Activated CD8-positive, alpha-beta T cell treated with anti-CD3 and anti-CD28 coated beads for 36 hours (primary cell): ENCODE measurements at places on chromosomes 1 and 21. TPM values are rescaled to one million over a fixed set of nuclear protein-coding genes. Genes with fewer than 3 reads are reported as not detected.

The CADM3 gene
- not detected for total RNA-seq

GRCh38 chr1:243735457-243735856 is 114.6 kb downstream of the AKT3 start:
- DNase-seq: no peak

DNA sequence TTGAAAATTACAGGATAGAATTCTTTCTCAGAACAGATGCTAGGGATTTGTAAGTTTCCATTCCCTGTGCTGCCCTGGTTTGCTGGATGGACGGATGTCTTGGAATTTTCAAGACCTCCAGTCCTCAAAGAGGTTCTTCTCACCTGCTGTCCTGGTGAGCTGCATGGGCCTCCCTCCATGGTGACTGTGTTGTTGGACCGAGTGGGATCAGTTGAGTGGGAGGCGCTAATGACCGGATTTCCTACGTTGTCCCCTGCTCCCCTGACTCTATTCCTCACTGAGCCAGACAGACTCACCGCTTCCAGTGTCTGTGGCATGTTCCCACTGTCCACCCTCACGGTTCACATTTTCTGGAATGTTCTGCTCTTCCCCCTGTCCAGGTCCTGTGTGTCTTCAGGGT is 229.8 kb downstream of the CAMTA1 start:
- DNase-seq: no peak

- DNase-seq: peak; percentile 67
These were observed 3.9 kb upstream of the CDC42 start for GRCh38 chr1:22048351-22049192.

DNA sequence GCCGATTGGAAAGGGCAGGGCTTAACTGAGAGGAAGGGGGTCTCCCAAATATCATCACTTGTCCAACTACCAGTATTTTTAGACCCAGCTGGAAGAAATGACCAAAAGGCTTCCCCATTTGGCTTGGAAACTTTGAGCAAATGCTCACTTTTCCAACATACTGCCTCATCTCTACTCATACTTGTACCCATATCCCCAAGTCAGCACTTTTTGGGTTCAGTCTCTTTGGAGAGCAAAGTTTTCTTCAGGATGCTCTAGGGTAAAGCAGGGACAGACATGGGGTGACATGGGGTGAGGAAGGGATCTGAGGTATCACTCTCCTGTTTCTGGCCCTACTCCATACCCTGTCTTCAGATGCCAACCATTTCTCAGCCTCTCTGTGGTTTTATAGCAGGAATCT is 27.2 kb downstream of the LRRN2 start:
- DNase-seq: no peak

The SYPL2 gene
- total RNA-seq: not detected

GRCh38 chr1:234893725-234894630 is 234.7 kb downstream of the TOMM20 start:
- DNase-seq: peak; percentile 78

DNA sequence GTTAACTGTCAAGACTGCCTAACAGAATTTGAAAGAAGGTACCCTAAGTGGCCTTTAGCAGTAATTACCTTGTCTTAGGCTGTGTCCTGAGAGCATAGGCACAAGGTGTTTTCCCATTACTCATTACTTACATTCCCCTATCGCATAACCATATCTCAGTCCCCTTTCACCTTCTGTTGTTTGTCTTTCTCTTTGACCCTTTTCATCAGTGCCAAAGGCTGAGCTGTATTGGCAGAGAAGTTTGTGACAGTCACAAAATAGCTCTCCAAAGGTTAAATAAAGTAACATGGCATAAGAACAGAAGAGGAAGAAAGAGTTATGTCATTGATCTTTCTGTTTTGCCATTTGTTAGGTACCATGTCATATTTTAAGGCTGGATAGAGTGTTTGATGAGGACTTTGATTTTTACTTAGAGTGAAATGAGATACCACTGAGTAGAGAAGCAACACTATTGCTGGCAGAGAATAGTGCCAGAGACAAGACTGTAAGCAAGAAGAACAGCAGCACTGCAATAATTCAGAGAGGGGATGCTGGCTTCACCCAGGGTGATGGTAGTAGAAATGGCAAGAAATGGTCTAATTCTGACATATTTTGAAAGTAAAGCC is 497.8 kb downstream of the TTLL7 start:
- no peak for DNase-seq

DNA sequence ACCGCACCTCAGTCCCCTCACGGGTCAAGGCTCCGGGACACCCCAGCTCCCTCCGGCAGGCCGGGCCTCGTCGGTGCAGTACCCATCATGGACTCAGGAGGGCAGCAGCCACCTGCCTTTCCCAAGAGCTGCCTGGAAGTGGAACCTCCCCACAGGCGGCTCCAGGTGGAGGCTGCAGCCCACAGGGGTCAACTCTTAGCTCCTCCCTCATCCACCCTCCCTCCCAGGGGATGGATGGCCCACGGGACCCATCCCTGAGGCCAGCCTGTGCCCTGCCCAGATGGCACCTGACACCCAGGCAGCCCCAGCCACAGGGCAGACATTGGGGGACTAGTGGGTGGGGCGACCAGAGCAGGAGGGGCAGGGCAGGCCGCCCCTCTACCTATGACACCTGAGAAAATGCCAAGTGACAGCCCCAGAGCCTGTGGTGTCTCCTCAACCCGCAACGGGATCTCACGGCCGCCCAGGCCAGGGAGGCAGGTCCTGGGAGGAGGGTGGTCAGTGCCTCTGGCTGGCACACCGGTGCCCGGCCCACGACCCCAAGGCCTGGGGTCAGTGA is 1.2 kb upstream of the ARHGEF16 start:
- DNase-seq: peak; percentile 82
